MG63 (cell line): ENCODE measurements at places on chromosomes 13 and 19. TPM values are rescaled to one million over a fixed set of nuclear protein-coding genes. Genes with fewer than 3 reads are reported as not detected.
A peak's percentile ranks its signal among the peaks of the same experiment; 100 is the strongest.

- no peak for DNase-seq
Observed at GRCh38 chr13:19573120-19573716, 11.9 kb upstream of the TPTE2 start.

GRCh38 chr19:869245-870177, 10.0 kb downstream of the CFD start:
- DNase-seq = peak; percentile 79

DNA sequence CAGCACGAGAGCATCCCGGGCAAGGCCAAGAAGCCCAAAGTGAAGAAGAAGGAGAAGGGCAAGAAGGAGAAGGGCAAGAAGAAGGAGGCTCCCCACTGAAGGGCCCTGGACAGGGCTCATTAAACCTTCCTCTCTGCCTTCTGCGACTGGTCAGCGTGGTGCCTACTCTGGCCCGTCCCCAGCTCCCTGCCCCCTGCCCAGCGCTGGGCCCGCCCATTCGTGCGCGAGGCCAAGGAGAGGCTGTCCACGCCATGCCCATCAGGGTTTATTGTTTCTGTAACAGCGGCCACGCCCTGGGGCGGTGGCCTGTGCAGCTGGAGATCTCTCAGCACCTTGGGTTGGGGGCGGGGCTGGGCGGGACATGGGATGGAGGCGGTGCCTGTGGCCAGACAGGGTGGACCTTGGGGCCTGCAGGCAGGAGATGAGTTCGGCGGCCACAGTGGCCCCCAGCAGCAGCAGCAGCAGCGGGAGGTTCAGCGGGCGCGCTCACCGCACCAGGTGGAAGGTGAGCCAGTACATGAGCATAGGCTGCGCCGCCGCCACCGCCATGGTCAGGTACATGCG, 897 bp downstream of the C19orf33 start:
- DNase-seq = no peak

GRCh38 chr19:50869479-50869878, 3.8 kb upstream of the KLK2 start:
- DNase-seq = no peak

GRCh38 chr13:99913167-99913566, 58.4 kb downstream of the ZIC5 start:
- DNase-seq = no peak

DNA sequence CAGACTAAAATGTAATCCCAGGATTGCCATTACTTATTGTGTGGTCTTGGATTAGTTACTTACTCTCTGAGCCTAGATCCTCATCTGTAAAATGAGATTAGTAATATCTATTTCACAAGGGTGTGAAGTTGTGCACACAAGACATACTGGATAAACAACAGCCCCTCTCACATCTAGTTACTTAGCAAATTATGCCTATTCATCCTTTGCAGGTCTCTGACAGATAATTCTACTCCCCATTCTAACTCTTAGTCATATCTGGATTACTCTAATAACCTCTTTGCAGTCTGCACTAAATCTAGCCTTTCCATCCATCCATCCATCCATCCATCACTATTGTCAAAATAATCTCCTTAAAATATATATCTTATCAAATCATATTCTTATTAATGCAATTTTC, 12.4 kb downstream of the MTRF1 start:
- no peak for DNase-seq

The GPR12 gene
- total RNA-seq = not detected in 2 replicates

The TEX30 gene
- 31.4 and 47.2 TPM in 2 replicates for total RNA-seq
